HAP-1 (cell line): ENCODE measurements at places on chromosomes 11 and 22.

GRCh38 chr11:70541176-70541575 lies 142.8 kb downstream of the CTTN start:
- no peak for DNase-seq

DNA sequence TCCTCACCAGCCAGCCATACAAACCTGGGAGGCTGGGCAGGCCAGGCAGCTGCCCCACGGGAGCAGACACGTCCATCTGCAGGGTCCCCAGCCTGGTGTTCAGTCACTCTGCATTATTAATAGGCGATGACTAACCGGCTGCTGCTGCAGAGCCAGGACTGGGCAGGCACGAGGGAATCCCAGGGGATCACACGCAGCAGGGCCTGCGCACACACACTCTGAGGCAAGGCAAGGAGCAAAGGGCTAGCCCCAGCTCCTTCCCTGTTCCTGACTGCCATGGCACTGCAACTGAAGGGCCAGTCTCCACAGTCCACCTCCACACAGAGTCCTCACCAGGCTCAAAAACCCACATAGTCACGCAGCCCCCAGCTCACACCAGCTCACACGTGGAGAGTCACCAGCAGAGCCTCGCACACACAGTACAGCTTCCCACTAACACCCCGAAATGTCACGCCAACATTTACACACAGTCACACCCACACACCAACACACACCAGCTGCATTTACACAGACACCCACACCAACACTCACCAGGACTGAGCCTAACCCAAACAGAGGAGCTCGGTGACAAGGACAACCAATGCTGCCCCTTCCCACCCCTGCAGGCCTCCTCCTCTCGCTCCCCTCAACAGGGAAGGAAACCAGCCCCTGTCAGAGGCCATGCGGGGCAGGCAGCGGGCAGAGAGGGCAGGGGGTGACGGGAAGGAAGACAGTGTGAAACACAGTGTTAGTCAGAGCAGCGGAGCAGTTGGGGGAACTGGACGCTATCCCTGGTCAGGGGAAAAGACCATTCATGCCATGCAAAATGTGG lies 47.3 kb downstream of the NRXN2 start:
- no peak for DNase-seq

DNA sequence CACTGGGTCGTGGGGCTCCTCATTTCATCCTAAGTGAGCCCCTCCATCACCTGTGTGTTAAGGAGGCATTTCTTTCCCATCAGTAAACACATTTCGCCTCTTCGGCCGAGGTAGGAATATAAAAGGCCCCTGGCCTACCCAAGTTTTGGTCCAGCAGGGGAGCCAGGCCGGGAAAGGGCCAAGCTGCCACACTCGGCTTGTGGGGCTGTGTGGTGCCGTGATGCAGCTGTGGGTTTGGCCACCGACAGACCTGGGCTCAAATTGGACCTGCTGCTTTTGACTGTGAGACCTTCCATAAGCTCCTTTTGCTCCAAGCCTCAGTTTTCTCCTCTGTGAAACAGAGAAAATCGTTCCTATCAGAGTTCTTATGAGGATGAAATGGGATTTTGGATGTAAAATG lies 771 bp downstream of the NDUFV1 start:
- DNase-seq: no peak

- DNase-seq: no peak
These were observed 349.9 kb downstream of the CNTN5 start for GRCh38 chr11:99370549-99371216.

GRCh38 chr11:91857179-91857578 lies 367.4 kb upstream of the FAT3 start:
- no peak for DNase-seq

- DNase-seq: no peak
These were observed 14.1 kb downstream of the DGAT2 start for GRCh38 chr11:75782540-75783263.

- no peak for DNase-seq
These were observed 409 bp downstream of the SMC1B start for GRCh38 chr22:45413013-45413367.

GRCh38 chr22:24400726-24401596 lies 26.4 kb upstream of the ADORA2A start:
- DNase-seq: no peak

DNA sequence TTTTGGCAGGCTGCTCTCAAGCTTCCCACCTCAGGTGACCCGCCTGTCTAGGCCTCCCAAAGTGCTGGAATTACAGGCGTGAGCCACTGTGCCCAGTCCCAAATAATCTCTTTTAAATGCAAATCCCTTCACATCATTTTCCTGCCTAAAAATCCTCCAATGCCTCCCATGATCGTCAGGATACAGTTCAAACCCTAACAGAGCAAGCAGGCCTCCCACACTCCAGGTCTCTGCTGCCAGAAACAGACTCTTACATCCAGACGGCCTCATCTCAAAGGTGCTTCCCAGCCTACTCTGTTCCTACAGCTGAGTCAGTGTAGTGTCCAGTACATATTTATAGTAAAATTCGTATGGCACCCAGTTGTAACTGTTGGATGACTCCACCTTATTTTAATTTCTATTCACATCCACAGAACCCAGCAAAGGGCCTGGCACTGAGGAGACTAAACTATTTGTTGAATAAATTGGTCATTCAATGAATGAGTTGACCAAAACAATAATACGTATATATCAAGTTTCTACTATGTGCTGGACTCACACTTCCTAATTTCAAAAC lies 8.2 kb downstream of the SIRT3 start:
- no peak for DNase-seq

- no peak for DNase-seq
These were observed 51.4 kb downstream of the SYT9 start for GRCh38 chr11:7303146-7303545.

DNA sequence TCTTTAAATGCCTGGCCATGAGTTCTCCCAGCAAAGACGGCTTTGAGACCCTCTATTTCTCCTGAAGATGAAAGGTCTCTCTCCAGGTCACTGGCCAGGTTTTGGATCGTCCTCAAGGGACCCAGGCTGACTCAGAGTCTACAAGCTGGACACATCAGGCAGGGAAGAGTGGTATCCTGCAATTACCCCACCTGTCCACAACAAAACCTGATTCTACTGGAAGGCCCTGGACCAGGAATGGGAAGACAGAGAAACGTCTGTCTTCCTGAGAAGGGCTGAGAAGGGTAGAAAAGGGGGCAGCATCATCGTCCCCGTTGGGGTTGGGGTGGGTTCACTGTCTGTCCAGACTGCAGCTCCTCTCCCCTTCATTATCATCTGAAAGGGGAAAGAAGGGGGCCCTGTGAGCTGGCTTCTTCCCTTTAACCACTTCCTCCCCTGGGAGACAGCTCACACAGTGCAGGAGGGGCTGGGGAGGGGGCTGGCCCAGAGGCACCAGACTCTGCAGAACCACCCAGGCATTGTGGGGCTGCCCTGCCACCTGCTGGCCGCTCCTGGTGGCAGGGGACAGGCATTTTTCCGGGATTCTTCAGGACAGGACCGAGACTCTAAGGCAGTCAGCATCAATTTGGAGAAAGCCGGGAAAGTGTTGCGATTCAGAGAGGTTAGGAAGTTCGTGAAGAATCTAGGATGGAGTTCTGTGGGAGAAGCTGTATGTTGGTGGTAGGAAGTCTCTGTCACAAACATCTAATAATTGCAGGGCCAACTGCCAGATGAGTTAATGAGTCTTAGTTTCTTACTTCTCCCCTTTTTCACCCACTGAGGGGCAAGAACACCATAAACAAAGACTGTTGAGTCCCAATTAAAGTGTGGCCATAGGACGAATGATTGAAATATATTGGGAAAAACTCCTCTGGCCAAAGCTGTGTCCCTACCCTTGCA lies 57.6 kb downstream of the SYN3 start:
- DNase-seq: peak; percentile 48

DNA sequence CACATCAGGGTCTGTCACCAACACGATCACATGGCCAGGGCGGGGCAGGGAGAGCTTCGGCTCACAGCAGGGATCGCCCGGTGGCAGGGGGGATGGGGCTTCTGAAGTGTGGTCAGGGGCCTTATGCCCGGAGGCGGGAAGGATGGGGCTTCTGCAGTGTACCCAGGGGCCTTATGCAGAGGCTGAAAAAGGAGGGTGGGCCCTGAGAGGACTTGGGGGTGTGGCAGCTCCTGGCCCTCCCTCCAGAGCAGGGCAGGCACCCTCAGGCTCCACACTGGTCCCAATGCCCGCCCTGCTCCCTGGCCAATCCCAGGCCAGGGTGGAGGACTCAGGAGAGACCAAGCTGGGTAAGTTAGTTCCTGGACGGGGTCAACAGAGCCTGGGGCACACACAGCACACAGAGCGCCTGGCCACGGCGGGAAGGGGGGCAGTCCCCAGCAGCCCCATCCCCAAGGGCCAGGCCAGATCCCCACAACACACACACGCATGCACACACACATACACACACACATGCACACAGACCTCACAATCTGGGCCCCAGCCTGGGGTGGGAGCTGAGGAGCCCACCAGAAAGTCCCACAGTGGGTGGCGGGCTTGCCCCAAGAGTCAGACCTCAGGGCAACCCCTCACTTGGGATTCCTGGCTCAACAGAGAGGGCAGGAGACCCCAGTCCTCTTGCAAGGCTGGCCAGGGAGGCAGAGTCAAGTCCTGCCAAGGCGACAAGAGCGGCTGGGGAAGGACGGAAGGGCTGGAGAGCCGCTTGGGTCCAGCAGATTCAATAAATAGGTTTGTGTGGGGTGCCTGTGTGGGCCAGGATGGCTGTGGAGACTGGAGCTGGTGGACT lies 1.1 kb upstream of the CEND1 start:
- DNase-seq: no peak

DNA sequence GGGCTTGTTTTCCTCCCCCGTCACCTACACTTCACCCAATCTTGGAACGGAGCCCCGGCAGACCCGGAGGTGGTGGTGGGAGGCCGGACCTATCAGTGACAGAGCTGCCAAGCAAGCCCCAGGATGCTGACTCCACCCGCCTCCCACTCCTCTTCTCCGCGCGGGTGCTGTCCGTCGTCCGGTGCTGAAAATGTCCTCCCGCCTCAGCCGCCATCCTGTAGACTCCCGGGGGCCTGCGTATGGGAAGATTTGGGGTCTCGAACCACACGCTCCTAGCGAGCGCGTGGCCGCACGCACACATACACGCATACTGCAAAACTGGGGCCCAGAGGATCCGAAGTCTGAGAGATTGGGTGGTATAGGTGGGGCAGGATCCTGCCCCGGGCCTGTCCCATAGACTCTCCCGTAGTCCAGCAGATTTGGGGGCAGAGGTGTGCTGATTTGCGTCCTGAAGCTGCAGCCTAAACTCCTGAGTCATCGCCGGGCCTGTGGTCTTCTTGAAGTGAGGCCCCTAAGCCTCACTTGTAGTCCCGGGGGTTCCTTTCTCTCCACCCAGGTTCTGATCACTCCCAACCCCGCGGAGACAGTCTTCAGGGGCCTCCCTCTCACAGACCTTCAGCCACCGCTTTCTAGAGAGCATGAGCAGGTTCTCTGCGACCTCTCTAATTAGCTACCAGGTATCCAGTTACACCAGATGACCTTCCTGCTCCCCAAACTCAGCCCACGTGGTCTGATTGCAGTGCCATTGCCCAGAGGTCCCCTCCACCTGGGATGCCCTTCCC lies 796 bp upstream of the YIF1A start:
- DNase-seq: peak; percentile 59

- DNase-seq: no peak
These were observed 231.2 kb downstream of the TBC1D22A start for GRCh38 chr22:46993633-46994032.

DNA sequence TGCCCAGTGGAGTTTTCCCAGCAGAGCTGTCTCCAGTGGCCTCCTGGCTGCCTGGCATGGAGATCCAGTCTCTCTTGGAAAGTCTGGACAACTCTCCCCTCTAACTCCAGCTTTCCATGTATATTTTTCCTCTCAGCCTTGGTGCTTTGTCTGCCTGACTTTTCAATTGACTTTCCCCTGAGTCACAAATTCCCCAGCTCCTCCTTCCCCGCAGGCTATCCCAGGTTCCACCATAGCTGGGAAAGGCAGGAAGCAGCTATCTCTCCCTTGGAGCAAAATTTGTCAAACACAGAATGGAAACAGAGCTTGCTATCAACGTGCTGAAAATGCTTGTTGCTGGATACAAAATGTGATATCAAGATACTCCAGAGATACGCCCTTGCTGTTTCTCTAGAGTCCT lies 384.8 kb downstream of the TMEM135 start:
- no peak for DNase-seq

- DNase-seq: no peak
These were observed 69.0 kb upstream of the ZBED5 start for GRCh38 chr11:10926801-10927211.

- DNase-seq: no peak
These were observed 2.0 kb downstream of the OR52W1 start for GRCh38 chr11:6200975-6201374.

DNA sequence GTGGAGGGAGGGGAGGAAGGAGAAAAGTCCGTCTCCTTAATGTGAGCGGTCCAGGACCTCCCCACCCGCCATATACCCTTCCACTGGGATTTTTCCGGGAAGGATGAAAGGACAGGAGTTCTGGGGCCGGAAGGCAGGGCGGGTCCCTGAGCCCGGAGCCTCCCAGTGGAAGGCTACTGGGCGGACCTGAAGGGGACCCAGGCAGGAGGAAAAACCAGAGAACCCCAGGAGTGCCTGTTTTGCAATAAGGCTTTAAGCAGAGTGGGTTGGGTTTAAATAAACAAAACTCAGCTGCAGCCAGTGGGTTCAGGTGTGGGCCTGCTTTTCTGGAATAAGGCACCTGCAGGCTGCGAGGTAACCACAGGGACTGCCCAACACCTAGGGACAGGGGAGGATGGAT lies 1.7 kb upstream of the CELSR1 start:
- no peak for DNase-seq

DNA sequence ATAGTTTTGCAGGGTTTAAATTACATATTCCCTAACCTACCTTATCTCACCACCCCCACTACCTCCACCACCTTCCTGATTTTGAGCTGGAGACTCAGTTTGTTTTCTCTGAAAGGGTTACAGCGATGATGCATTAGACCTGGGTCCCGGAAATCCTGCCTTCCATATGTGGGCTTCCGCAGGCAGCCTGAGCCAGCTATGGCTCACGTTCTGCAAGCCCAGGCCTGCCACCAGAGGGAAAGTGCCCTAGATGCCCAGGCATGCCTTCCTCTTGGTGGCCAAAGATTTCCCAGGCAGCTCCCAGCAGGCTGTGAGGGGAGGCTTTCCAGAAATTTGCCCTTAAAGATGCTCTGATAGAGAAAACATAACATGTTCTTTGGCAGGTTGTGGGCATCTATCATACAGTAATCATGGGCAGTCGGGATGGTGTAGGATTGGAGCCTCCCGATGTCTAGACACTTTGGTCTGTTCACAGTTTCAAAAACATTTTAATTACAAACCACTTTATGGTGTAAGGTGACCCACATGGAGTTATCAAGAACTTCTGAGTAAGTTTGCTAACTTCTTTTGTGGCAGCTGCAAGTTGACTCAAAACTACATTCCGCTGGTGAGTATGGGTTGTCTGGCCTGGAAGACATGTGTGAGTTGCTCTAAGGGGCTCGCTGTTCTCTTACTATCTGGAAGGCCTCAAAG lies 79.3 kb downstream of the MICAL2 start:
- DNase-seq: no peak

- DNase-seq: peak; percentile 46
These were observed 69.1 kb downstream of the NAT10 start for GRCh38 chr11:34174412-34175041.

GRCh38 chr22:33919391-33920196 lies 682 bp downstream of the LARGE1 start:
- peak; percentile 44 for DNase-seq

GRCh38 chr22:21055880-21056319 lies 10.2 kb downstream of the LRRC74B start:
- no peak for DNase-seq
